ENCODE measurements at places on chromosomes 12 and 14.

DNA sequence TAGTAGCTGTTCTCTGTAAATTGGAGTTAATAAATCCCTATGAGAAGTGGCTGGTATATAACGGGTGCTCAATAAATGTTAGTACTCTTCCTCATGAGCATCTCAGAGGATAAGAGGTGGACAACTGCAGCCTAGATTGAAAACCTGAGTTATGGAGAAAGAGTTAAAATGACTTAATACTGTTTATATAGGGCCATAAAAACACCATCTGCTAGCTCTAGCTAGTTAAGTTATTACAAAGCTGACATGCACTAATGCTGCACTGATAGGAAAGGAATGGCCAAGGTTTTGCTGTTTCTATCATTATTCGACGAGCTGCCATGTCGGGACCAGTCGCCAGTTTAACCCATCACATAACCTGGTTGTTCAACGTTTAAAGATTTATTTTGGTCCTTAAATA lies 72.0 kb upstream of the SEL1L start:
- DNase-seq = no peak

GRCh38 chr12:1584326-1584725 lies 10.1 kb downstream of the FBXL14 start:
- no peak for DNase-seq

- DNase-seq = peak; percentile 90
Observed at GRCh38 chr12:68497702-68498101, 113.0 kb upstream of the RAP1B start.

- DNase-seq = peak; percentile 16
Observed at GRCh38 chr12:101050631-101051030, 159.4 kb downstream of the SLC5A8 start.

GRCh38 chr12:6840330-6840729 lies 395 bp upstream of the GNB3 start:
- no peak for DNase-seq

GRCh38 chr14:103143506-103143905 lies 20.2 kb downstream of the TNFAIP2 start:
- DNase-seq = no peak

- no peak for DNase-seq
Observed at GRCh38 chr12:3381059-3382047, 109.7 kb upstream of the PRMT8 start.

GRCh38 chr12:15544589-15544988 lies 222.3 kb downstream of the PTPRO start:
- no peak for DNase-seq

GRCh38 chr12:55673638-55674037 lies 34.1 kb downstream of the ITGA7 start:
- no peak for DNase-seq

Data from H4 (cell line).